ENCODE measurements at places on chromosomes 2 and 18.

DNA sequence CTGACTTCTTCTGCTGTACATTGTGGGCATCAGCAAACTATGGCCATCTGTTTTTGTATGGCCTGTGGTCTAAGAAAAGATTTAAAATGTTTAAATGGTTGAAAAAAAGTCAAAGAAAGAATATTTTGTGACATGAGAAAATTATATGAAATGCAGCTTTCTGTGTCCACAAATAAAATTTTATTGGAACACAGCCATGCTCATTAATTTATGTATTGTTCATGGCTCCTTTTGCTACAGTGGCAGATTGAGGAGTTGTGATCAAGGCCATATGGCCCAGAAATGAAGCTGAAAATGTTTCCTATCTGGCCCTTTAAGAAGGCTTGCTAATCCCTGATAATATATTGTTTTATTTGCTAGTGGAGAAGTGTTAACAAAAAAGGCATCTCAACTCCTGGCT, 162.0 kb downstream of the SLC4A3 start:
- no peak for DNase-seq

- no peak for DNase-seq
These were observed 338.3 kb upstream of the NT5C1B start for GRCh38 chr2:18927525-18928232.

DNA sequence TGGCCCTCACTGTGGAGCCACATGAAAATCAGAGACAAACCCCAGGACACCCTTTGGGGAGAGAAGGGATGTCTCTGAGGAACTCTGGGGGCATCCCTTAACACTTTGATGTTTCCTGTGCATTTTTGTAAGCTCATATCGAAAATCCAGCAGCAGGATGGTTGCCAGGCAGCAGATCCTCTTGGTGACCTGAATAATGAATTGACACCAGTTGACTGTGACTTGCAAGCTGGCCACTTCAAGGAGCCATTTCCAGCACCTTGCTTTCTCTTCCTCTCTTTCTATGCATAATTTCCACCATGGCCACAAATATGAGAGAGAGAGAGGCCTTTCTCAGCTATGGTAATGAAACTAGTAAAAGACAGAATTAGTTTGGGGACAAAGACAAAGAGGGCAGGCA, 91.7 kb downstream of the NRP2 start:
- no peak for DNase-seq

- no peak for DNase-seq
These were observed 56.4 kb downstream of the MAP4K3 start for GRCh38 chr2:39380525-39381150.

- no peak for DNase-seq
These were observed 404.1 kb downstream of the ZEB2 start for GRCh38 chr2:144115739-144116291.

DNA sequence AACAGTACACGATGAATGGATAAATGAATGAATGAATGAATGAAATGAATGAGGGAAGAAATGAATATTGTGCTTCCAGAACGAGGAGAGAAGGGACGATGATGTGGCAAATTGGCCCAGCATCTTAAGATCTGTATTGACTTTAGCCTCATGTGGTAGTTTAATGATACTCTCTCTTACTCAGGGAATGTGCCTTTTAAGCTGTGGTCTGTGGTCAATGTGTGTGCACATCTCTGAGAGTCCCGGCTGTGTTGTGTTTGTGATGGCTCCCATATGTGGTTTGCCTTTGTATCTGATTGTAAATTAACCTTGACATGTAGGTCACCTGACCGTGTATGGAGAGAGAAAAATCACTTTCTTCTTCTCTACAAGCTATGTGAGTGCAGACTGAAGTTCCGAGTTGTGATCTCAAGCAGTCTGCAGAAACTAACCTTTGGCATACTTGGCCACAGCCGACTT, 91.2 kb downstream of the NEDD4L start:
- no peak for DNase-seq

All from effector memory CD4-positive, alpha-beta T cell (primary cell).